ENCODE measurements at places on chromosomes 12 and 14. TPM values are rescaled to one million over a fixed set of nuclear protein-coding genes. Genes with fewer than 3 reads are reported as not detected.

CD69 gene
- 0.53 TPM for total RNA-seq

FAM234B gene
- 4.4 TPM for total RNA-seq

FERMT2 gene
- total RNA-seq, result 61.5 TPM

SIX6 gene
- total RNA-seq, result not detected

AHSA1 gene
- 45.7 TPM for total RNA-seq

TMEM179 gene
- total RNA-seq, result 0.30 TPM

TBX3 gene
- total RNA-seq, result 37.2 TPM

TAS2R42 gene
- total RNA-seq, result not detected

ADAM21 gene
- not detected for total RNA-seq

FSCB gene
- not detected for total RNA-seq

KRT3 gene
- not detected for total RNA-seq

RDH16 gene
- total RNA-seq, result 162 TPM

- no peak for DNase-seq
These were observed 268.2 kb upstream of the SSTR1 start for GRCh38 chr14:37939442-37940028.

- DNase-seq, result no peak
These were observed 112.1 kb downstream of the SLC35F4 start for GRCh38 chr14:57753821-57754220.

DNA sequence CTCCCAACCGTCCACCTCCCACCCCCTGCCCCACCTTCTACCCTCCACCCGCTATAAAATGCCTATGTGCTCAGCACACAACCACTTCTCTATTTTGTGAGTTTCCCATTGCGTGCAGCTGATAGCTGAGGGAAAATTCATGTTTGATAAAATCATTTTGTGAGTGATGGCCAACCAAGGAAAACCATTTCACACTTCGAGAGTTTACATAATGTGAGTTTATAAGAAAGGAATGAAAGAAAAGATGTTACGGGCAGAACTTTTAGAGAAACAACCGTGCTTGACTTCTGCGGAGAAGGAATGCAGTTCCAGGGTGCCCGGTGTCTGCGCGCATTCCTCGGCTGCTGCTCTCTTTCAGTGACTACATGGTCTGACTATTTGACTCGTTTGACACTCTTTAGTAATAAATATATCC lies 140.9 kb downstream of the EFCAB11 start:
- no peak for DNase-seq

DNA sequence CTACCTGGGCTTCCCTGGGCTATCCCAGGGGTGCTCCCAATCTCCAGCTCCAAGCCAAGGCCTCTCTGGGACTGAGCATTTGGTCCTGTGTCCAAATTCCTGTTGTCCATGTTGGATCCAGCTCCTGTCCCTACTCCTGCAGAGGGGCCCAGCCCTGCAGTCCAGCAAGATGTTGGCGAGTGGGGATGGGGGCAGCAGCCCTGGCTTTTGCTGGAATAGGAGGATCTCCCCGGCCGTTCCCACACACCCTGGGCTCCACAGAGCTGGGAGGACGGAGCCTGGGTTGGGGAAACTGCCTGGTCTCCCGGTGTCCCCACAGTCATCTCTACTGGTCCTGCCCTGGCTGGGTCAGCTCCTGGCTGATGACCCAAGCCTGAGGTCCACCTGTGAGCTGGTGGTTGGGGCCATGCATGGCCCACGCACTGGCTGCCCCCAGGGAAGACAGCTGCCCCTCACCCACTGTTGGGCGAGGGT lies 219.6 kb upstream of the C14orf180 start:
- no peak for DNase-seq

- DNase-seq, result no peak
These were observed 21.8 kb upstream of the SPPL3 start for GRCh38 chr12:120925740-120926563.

- no peak for DNase-seq
These were observed 122.9 kb downstream of the TSPAN9 start for GRCh38 chr12:3200032-3200617.

DNA sequence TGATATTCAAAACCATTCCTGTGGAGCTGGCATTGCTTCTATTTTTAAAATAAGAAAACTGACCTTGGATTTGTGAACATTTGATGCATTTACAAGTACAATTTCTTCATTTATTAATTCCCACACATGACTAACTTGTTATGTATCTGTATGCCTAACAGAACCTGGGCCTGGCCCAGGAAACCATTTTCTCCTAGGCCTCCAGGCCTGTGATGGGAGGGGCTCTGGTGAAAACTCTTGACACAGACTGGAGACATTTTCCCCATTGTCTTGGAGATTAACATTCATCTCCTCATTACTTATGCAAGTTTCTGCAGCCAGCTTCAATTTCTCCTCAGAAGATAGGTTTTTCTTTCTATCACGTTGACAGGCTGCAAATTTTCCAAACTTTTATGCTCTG lies 42.0 kb downstream of the GLIPR1L2 start:
- no peak for DNase-seq

DNA sequence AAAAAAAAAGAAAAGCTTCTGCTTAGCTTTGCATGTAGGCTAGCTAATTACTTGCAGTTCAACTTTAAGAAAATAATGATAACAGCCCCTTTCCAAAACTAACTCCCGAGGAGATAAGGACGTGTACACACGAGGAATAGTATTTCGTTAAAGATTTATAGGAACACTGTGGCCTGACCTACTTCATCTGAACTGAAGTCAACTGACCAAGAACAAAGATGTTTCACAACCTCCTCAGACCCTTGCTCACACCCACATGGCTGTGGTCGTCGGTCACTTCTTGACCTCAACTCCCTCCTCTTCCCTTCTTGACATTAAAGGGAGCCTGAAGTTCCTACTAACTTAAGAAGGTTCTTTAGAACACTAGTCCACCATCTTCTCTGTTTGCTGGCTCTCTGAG lies 25.3 kb upstream of the FAM181A start:
- DNase-seq, result no peak

DNA sequence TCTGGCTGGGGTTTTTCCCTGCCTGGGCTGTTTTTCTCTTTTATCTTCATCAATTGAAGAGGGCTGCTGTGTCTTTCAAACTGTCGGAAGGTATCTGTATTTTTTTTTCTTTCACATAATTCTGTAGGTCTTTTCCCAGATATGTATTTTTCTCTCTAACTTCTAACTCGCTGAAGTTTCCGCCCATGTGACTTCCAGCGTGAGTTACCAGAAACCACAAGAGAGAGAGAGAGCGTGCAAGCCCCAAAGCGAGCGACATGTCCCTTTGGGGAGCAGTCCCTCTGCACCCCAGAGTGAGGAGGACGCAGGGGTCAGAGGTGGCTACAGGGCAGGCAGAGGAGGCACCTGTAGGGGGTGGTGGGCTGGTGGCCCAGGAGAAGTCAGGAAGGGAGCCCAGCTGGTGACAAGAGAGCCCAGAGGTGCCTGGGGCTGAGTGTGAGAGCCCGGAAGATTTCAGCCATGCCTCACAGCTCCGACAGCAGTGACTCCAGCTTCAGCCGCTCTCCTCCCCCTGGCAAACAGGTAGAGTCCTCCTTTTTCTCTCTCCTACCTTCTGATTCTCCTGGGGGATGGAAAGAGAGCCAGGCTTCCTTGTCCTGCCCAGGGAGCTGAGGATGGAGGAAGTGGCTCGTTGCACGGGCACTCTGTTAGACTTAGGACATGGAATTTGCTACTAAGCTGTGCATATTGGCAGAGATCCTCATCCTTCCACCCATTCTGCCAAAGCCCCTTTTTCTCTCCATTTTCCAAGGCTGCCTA lies at the start of gene BATF:
Gene BATF (plus strand): TSS at position 246 of the 759 bp plus-strand sequence. CDS start 214 bp downstream, at position 460.
- no peak for DNase-seq

- peak; percentile 66 for DNase-seq
These were observed 54.2 kb downstream of the RPAP3 start for GRCh38 chr12:47651368-47652254.

GRCh38 chr12:20232931-20233675 lies 135.2 kb upstream of the PDE3A start:
- DNase-seq, result no peak

- DNase-seq, result no peak
These were observed 235.3 kb downstream of the CCDC91 start for GRCh38 chr12:28425526-28425925.

- peak; percentile 89 for DNase-seq
These were observed 287.2 kb downstream of the BCAT1 start for GRCh38 chr12:24661657-24662096.

DNA sequence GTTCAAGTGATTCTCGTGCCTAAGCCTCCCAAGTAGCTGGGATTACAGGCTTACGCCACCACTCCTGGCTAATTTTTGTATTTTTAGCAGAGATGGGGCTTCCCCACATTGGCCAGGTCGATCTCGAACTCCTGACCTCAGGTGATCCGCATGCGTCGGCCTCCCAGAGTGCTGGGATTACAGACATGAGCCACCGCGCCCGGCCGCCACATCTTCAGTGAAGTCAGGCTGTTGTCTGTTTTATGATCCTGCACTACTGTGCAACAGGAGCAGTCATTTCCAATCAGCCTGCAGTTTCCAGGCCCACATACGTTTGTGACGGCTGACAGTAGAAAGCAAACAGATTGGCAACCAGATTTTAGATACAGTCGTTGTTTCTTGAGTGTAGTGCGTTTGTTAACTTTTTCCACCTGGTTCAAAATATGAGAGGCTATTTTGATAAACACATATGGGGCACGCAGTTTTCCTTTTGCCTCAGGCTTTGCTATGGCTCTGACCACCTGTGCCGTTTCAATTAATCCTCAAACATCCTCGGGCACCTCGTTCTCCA lies 74.8 kb downstream of the LGMN start:
- no peak for DNase-seq

DNA sequence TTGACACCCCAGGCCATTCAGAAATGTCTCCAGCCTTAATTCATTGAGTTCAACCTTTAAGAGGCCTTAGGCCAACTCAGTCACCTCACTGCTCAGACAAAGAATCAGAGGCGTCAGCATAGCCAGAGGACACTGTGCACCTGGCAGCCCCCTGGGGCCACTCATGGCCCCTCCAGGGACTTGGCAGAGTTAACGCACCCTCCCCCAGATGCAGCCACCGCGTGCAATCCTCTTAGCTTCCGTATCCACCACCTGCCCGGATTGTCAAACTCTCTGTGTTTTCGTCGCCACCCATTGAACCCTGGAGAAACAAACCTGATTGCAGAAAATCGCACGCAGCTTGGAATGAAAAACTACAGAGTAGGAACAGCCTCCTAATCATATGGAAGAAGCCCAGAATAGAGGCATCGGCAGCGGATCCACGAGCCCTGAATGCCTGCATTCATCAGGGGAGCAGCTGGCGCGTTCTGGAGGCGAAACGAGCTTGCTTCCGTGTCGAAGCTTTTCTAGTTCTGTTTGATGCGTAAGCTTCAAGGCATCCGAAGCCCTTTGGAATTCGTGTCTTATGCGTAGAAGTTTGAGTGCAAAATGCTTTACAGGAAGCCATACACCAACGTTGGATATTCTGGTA lies 22.4 kb downstream of the BRI3BP start:
- DNase-seq, result no peak

GRCh38 chr12:32454866-32455265 lies 55.5 kb downstream of the FGD4 start:
- no peak for DNase-seq

DNA sequence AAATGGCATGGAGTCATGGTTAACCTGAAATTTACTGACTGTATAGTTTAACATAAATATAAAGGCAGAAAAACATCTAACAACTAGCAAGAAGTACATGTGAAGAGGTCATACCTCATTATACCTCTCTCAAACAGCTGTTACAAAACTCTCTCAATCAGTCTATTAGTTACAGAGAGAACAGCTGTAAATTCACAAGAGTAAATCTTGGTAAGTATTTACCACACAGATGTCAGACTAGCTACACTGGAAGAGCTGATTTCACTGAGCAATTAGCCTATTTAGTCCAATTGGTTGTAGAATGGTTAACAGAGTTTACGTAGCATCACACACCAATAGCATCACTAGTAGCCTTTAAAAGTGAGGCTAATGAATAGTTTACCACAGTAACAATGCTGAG lies 463.4 kb upstream of the USP15 start:
- DNase-seq, result no peak

GRCh38 chr14:47211263-47211662 lies 464.1 kb downstream of the MDGA2 start:
- DNase-seq, result no peak

GRCh38 chr14:97943619-97944018 lies 1146.4 kb downstream of the VRK1 start:
- DNase-seq, result no peak

- DNase-seq, result no peak
These were observed 14.1 kb downstream of the OSBPL8 start for GRCh38 chr12:76545486-76545885.

DNA sequence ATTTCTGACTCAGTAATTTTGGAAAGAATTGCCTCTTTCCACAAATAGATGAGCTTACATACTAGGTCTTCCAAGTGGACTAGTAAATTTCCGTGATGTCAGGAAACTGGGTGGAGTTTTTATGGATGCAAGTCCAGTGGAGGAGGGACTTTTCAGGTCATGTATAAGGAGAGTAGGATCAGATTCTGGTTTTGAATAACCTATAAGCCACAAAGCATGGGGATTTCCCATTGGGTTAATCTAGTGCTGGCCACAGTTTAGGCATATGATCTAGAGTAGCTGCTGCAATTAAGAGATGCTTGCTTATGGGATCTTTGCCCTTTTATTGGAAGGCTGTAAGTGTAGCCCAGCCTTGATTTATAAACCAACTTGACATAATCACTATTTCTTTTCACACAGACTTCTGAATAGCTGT lies 33.8 kb downstream of the STK38L start:
- DNase-seq, result no peak

GRCh38 chr12:62133440-62133839 lies 126.8 kb upstream of the USP15 start:
- no peak for DNase-seq

DNA sequence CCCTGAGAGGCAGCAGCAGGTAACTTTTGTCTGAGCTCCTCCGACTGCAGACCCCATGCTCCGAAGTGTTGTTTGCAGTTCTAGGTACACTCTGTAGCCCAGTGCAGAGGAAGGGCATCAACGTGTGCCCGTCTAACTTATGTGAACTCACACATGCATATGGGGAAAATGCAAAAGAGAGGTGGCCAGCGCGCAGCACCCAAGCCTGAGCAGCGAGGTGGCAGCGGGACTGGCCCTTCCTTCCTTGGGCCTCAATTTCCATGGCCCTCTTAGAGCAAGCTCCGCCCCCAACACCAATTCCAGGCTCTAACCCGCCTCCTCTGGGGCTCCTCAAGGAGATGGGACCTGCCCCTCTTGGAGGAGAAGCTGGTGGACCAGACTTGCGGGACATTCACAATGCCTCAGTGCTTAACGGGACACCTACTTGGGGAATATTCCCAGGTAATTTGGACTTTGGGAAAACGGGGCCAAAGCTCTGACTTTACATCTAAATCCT lies 27.7 kb downstream of the GPR68 start:
- DNase-seq, result no peak

Measured in left lobe of liver (tissue), 2 donors.